ENCODE measurements at places on chromosomes 3 and 15.

DNA sequence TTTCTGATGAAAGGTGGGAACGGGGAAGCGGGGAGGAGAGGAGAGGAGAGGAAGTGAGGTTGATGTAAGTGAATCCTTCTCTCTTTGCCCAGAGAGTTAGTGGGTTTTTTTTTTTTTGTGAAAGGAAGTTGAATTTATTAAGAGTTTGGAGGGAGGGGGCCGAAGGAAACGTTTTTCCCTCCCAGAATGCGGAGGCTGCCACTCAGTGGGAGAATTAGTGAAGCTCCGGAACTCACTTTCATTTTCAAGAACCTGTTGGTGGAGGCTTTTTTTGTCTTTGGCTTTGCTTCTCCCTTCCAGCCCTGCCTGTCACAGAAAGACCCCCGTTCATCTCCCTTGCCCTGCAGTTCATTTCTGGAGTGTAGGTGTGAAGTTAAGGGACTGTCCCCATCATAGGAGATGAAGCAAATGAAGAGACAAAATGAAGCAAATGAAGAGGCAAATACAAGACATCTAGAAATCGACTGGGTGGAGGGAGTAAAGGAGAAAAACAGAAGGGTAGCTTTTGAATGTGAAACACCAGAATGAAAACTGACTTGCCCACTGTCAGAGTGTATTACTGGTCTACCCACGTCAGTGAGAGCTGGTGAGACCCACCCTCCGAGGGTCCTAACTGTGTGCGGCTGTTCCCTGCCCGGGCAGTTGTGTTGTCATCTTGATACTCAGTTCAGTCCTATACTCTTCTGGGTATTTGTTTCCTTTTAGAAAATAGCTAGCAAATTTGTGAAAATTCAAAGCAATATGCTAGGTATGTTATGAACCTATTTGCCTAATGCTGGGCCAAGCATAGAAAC is 91.5 kb downstream of the ITPR1 start:
- DNase-seq: no peak

- no peak for DNase-seq
Measured at GRCh38 chr3:120416868-120417267, 33.9 kb downstream of the FSTL1 start.

- DNase-seq: no peak
Measured at GRCh38 chr3:106129939-106130338, 261.1 kb upstream of the CBLB start.

- DNase-seq: no peak
Measured at GRCh38 chr15:62979252-62979651, 63.3 kb upstream of the TPM1 start.

- DNase-seq: no peak
Measured at GRCh38 chr3:38998086-38998485, 53.7 kb downstream of the SCN11A start.

GRCh38 chr3:129358177-129358771 is 70.2 kb downstream of the EFCAB12 start:
- DNase-seq: no peak

DNA sequence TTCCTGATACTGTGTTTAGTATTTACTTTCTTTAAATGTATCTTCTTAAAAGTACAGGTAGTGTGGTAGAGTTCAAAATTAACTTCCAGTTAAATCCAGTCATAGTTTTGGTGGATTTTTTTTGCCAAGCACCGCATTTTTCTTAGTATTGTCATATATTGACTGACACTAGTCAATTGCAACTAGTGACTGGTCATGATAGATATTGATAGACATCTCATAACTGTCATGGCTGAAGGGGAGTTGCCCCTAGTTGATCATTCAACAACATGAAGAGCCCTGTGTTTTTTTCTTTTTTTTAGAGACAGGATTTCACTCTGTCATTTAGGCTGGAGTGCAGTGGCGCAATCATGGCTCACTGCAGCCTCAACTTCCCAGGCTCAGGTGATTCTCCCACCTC is 22.1 kb downstream of the RAB8B start:
- DNase-seq: no peak

GRCh38 chr3:186965141-186965879 is 35.0 kb downstream of the ST6GAL1 start:
- no peak for DNase-seq

DNA sequence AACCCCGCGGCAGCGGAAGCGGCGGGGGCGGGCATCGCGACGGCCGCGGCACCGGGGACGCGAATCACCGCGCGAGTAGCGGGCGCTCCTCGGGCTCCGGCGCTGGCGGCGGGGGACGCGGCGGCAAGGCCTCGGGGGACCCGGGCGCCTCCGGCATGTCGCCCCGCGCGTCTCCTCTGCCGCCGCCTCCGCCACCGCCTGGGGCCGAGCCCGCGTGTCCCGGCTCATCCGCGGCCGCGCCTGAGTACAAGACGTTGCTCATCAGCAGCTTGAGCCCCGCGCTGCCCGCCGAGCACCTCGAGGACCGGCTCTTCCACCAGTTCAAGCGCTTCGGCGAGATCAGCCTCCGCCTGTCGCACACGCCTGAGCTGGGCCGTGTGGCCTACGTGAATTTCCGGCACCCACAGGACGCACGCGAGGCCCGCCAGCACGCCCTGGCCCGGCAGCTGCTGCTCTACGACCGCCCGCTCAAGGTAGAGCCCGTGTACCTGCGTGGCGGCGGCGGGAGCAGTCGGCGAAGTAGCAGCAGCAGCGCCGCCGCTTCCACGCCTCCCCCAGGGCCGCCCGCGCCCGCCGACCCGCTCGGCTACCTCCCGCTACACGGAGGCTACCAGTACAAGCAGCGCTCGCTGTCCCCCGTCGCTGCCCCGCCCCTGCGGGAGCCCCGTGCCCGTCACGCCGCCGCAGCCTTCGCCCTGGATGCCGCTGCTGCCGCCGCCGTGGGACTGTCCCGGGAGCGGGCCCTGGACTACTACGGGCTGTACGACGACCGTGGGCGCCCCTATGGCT is 675 bp downstream of the RBM15B start:
- no peak for DNase-seq

DNA sequence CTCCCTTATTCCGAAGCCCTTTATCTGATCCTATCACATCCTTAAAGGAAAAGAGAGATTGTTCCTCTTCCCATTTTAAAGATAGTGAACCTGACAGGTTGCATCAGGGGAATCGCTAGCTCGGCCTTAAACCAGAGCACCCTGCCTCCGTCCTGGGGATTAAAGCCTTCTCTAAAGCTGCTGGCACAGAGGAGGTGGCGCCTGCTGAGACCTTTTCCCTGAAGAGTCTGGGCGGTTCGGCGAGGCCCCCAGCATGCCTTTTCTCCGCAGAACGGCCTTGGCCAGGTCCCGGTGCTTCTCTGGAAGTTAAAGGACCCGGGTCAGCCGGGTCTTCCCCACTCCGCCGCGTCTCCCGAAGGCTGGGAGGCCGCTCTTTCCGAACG is 593 bp downstream of the FAM219B start:
- DNase-seq: peak; percentile 6

DNA sequence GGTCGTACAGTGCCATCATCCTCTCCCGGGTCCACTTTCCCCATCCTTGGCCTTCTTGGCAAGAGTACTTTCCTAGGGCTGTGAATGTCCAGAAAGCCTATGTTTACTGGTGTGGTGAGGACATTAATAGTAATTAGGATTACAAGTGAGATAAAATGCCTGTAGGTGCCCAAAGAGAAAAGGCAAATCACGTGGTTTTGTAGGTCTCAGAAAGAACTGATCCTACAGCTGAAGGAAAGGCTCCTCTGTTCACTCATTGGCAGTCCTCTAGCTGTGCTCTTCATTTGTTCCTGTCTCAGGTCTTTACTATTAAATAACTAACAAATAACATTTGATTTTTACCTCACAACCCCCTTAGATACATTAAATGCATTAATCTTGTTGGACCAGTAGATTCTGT is 220.1 kb upstream of the CBLB start:
- DNase-seq: no peak

- DNase-seq: no peak
Measured at GRCh38 chr3:120559242-120560061, 36.7 kb upstream of the NDUFB4 start.

Measured in stimulated activated CD4-positive, alpha-beta T cell treated with anti-CD3 and anti-CD28 coated beads, Interleukin-15, amount 100 ng/mL, for 1 hour (primary cell).